ENCODE measurements at places on chromosomes 6 and 20.
A peak's percentile ranks its signal among the peaks of the same experiment; 100 is the strongest.

DNA sequence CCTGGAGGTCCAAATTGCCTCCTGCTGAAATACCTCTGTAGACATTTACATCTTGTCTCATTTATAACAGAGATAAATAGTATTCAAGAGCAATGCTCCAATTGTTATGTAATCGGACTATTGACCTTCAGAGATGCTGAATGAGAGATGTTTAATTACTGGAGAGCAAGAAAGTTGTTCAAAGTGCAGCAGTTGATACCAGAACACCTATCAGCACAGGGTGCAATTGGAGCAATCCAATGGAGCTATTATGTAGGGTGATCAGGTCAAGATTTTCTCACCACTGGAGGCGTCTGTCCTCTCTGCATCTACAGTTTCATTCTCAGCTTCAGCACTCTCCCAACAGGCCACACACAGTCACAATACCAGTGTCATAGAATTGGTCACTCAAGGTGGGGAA is 19.5 kb upstream of the TMX4 start:
- DNase-seq, result no peak

DNA sequence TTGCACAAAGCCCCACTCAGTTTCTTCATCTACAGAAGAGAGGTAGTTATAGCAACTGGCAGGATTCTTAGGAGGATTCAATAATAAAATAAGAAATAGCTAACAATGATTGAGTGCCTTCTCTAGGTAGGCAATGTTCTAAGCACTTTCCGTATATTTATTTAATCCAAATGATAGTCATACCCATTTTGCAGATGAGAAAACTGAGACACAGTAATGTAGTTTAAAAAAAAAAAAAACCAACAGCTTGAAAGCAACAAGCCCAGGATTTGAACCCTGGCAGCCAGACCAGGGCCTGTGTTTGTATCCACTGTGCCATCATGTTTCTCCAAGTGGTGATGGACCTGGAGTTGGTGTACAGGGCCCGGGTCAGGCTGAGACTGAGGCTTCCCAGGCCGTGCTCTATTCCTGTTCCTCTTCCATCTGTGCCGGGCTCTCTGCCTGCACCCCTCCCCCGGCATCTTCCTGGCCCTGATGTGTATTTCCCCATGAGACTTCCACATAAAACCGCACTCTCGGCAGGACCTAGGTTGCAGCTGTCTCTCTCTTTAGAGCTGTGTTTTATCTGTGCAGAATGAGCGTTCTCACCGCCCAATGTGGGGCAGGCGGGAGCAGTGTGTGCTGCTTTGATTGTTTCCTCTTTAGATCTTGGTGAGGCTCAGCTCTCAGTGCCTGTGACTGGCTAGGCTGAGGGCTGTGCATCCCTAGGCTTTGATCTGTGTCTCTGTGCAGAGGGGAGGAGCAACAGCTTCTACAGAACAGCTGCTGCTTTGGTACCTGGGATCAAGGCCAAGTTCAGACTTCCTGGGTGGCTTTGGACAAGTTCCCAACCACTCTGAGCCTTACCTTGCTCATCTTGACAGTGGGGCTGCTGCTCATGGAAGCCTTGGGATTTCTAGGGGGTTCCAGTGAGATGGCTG is 49.5 kb downstream of the TOX2 start:
- no peak for DNase-seq

- DNase-seq, result no peak
These were observed 1.7 kb downstream of the GHRH start for GRCh38 chr20:37259865-37260264.

DNA sequence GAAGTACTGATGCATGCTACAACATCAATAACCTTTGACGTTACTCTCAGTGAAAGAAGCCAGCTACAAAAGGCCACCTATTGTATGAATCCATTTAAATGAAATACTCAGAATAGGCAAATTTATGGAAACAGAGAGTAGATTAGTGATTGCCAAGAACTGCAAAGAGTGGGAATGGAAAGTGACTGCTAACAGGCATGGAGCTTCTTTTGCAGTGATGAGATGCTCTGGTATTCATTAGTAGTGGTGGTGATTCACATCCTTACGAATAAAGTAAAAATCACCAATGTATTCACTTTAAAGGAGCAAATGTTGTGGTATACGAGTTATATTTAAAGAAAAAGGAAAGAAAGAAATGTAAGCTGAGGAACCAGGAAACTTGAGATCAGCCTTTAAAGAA is 126.8 kb upstream of the SAMD5 start:
- DNase-seq, result no peak

DNA sequence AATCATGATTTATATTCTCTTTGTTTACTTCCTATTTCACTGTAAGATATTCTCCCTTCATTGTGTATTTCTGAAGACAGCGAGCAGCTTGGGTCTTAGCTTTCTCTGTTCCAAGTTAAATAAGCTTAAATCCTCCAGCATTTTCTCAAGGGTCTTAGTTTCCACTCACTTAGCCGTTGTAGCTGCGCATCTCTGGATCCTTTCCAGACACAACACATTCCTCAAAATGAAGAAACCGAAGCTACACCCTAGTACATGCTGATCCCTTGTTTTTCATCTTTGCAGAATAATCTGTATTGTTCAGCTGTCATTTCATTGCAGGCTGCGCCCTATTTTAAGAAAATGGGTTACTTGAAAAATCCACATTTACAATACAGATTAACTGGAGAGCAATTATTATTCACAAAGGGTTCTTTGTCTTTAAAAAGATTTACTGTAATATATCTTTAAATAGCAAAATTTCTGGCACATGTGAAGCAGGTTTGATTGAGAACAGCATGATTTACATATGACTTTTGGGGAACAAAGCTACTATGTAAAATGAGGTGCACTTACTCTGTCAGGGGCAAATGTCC is 375.8 kb downstream of the QKI start:
- no peak for DNase-seq

- no peak for DNase-seq
These were observed 1.5 kb downstream of the TFAP2A start for GRCh38 chr6:10413262-10413849.

GRCh38 chr6:122657601-122658000 is 47.4 kb downstream of the PKIB start:
- DNase-seq, result no peak

- DNase-seq, result peak; percentile 63
These were observed 27.6 kb upstream of the SRF start for GRCh38 chr6:43143235-43144128.

GRCh38 chr6:90793771-90794170 is 206.9 kb upstream of the MAP3K7 start:
- no peak for DNase-seq
